ENCODE measurements at places on chromosomes 11 and 22. TPM values are rescaled to one million over a fixed set of nuclear protein-coding genes. Genes with fewer than 3 reads are reported as not detected.
A peak's percentile ranks its signal among the peaks of the same experiment; 100 is the strongest.

DNA sequence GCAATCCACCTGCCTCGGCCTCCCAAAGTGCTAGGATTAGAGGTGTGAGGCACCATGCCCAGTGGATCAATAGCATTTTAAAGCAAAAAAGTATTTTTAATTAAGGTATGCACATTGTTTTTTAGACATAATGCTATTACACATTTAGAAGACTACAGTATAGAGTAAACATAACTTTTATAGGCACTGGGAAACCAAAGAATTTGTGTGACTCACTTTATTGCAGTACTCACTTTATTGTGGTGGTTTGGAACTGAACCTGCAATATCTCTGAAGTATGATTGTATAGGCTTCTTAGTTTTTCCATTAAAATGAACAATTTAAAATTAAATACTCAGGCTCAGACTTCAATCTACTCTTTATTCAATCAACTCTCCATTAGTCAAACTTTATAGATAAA is 17.5 kb upstream of the CD3E start:
- H3K36me3 ChIP-seq: no peaks in the 10 kb centered on the region
- H3K27me3 ChIP-seq: no peaks in the 10 kb centered on the region
- H3K4me3 ChIP-seq: no peak overlapping the region
- H3K27ac ChIP-seq: peak overlapping the region; percentile 49

GRCh38 chr11:68002575-68002937 is 1.3 kb downstream of the UNC93B1 start:
- no peak overlapping the region for H3K27ac ChIP-seq
- H3K36me3 ChIP-seq: no peaks in the 10 kb centered on the region
- H3K27me3 ChIP-seq: no peaks in the 10 kb centered on the region
- peaks cover 4% of the 10 kb centered on the region for H3K4me1 ChIP-seq
- DNase-seq: no peak

GRCh38 chr11:17564687-17565042 is 17.6 kb downstream of the OTOG start:
- no peak overlapping the region for H3K4me3 ChIP-seq
- peaks cover 33% of the 10 kb centered on the region for H3K27me3 ChIP-seq
- DNase-seq: no peak

GRCh38 chr11:111512296-111513239 is at the start of gene BTG4:
Gene BTG4 (minus strand): TSS chr11:111512386. CDS start chr11:111498776, 13,610 bp downstream.
- DNase-seq: no peak
- H3K27ac ChIP-seq: no peak within 1 kb of the TSS
- no peaks in the 10 kb centered on the region for H3K27me3 ChIP-seq
- no peaks in the 10 kb centered on the region for H3K36me3 ChIP-seq
- H3K4me1 ChIP-seq: no peaks in the 10 kb centered on the region

- H3K27ac ChIP-seq: no peak overlapping the region
- no peaks in the 10 kb centered on the region for H3K36me3 ChIP-seq
- DNase-seq: no peak
Measured at GRCh38 chr22:38350444-38351359, 33.5 kb upstream of the CSNK1E start.

- no peak overlapping the region for H3K4me3 ChIP-seq
- no peaks in the 10 kb centered on the region for H3K36me3 ChIP-seq
- DNase-seq: no peak
- H3K4me1 ChIP-seq: peaks cover 86% of the 10 kb centered on the region
- peak overlapping the region; percentile 96 for H3K27ac ChIP-seq
Measured at GRCh38 chr11:61698173-61698948, 18.2 kb downstream of the DAGLA start.

DNA sequence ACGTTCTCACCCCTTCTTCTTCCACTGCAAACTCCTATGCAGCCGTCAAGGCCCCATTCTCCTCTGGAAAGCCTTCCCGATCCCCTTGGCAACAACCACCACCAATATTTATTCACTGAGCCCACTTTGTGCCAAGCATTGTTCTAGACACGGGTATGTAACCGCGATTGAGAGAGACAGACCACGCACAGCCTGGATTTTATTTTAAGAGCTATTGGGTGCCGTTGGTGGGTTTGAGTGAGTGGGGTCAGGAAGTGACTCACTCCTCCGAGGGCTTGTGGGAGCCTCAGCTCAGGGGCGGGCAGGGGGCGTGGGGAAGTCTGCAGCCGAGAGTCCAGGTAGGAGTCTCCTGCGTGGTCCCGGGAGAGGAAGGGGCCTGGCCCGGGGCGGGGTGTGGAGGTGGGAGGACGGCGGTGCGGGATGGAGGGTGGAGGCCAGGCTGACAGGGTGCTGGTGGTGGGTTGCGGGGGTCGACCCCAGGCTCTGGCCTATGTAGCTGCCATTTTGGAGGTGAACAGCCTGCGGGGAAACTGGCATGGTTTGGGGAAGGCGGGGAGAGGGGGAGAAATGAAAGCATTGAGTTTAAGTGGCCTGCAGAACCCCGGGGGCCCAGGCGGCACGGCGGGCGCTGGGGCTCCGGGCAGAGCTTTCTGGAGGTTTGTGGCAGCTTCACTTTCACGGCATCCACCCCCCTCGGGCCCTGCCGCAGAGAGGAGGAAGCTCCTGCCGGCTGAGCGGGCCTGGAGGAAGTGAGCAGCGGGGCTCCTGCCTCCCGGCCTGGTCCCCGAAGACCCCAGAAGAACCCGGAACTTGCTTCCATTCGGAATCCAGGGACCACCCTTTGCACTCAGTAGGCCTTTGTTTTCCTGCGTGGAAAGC is 547 bp downstream of the PARVG start:
- no peak overlapping the region for H3K4me3 ChIP-seq
- no peak for DNase-seq
- no peaks in the 10 kb centered on the region for H3K4me1 ChIP-seq
- peaks cover 60% of the 10 kb centered on the region for H3K27me3 ChIP-seq
- no peak overlapping the region for H3K27ac ChIP-seq
- H3K36me3 ChIP-seq: no peaks in the 10 kb centered on the region

DNA sequence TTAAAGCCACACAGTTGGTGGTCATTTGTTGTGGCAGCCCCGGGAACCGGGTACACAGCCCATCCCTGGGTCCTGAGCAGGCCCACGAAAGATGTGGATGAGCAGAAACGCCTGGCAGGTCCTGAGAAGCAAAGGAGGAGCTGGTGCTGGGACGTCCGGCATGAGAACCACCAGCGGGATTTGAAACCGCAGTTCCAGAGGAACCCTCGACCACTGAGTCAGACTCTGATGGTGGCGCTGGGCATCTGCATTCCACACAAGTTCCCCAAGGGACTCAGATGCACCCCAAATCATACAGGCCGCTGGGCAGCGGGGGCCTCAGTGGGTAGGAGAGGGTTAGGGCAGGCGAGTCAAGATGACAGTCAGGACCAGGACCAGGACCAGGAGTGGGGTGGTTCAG is 363.0 kb downstream of the SHANK2 start:
- H3K4me1 ChIP-seq: no peaks in the 10 kb centered on the region
- H3K4me3 ChIP-seq: no peak overlapping the region
- no peak overlapping the region for H3K27ac ChIP-seq
- H3K36me3 ChIP-seq: no peaks in the 10 kb centered on the region
- no peak for DNase-seq

DNA sequence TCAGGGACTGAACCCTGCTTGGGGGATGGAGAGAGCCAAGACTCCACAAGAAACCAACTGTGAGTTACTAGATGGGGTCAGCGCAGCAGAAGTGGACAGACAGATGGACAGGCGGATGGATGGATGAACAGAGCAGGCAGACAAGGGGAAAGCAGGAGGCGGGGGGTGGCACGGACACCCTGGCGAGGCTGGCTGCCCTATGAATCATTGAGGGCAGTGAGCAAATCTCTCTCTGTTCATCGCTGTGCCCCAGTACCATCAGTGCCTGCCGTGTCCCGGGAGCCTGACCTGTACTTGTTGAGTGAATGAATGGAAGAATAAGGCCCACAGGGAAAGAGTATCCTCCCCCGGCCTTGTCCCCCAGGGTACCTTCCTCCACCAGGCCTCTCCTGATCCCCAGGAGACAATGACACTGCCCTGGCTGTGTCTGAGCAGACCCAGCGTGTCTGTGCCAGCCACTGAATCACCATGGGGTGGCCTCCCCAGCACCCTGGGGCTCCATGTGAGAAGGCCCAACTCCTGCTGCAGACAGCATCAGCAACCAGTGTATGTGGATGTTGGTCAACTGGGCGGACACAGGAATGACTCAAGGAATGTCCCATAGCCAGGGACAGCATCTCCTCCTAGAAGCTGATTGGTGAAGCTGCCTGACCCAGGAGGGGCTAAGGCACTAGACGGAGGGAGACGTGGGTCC is 5.1 kb upstream of the KLHL35 start:
- H3K36me3 ChIP-seq: no peaks in the 10 kb centered on the region
- no peak overlapping the region for H3K27ac ChIP-seq
- DNase-seq: no peak
- no peak overlapping the region for H3K4me3 ChIP-seq
- H3K27me3 ChIP-seq: no peaks in the 10 kb centered on the region
- no peaks in the 10 kb centered on the region for H3K4me1 ChIP-seq

DNA sequence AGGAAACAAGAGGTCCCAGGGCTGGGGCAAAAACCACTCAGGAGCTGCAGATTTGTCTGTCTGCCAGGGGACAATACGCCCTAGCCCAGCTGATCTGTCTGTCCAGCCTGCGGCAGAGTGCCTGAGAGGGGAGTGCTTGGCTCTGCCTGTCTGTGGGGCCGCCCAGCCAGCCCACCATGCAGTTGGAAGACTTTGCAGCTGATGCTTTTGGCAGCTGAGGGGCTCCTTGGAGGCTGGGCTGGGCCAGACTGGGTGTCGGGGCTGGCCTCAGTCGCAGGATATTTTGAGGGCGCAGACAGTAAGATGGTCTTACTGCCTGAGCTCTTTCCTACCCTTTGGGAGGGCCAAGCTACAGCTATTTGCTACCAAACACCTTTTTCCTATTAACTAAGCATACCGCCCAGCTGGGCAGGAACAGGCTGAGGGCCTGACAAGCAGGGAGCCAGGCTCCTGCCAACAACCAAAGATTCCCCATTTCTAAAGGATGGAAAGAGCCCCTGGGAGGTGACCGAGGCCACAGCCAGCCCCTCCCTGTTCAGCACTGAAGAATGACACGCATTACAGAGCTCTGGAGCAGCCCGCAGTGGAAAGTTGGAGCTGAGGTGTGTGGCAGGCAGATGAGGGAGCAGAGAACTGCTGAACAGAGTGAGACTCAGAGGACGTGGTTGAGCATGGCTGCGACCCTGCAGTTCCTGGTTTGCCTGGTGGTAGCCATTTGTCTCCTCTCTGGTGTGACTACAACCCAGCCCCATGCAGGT is at the start of gene FAM180B:
TSS of gene FAM180B (plus strand) at position 581 of the 758 bp plus-strand sequence. CDS start at position 672, 91 bp downstream.
- 0 out of 2 replicates have a peak, but pooled peaks cover 8% of the 10 kb centered on the region for H3K36me3 ChIP-seq
- no peak for DNase-seq

GRCh38 chr11:129056916-129057315 is 114.2 kb upstream of the TP53AIP1 start:
- H3K27me3 ChIP-seq: no peaks in the 10 kb centered on the region
- no peak overlapping the region for H3K27ac ChIP-seq
- H3K36me3 ChIP-seq: no peaks in the 10 kb centered on the region
- no peak overlapping the region for H3K4me3 ChIP-seq

DNA sequence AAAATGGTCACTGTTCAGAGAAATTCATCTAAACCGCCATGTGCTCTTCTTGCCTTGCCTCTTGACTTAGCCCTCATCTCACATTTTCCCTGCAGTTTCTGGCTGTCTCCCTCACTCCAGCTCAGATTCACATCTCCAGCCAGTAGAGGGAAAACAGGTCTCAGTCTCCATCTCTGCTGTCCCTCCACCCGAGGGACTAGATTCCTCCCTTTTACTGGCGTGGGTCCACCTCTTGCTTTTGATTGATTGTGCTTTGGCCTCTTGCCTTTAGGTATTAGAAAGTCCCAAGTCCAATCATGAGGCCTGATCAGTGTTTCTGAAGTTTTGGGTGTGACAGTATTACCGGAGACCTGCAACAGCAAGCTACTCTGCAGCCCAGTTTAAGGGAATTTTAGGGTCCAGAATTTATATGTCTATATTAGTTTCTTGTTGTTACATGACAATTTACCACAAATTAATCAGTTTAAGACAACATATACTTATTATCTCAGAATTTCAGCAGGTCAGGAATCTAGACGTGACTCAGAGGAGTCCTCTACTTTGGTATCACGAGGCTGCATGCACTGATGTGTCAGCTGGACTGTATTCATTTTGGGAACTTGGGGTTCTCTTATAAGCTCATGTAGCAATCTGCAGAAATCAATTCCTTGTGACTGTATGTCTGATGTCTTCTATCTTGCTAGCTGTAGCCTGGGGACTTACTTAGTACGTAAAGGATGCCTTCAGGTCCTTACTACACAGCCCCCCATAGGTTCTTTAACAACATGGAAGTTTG is 805.2 kb upstream of the CCDC90B start:
- H3K27ac ChIP-seq: no peak overlapping the region
- H3K4me1 ChIP-seq: no peaks in the 10 kb centered on the region
- H3K36me3 ChIP-seq: no peaks in the 10 kb centered on the region
- H3K27me3 ChIP-seq: 0 out of 2 replicates have a peak, but pooled peaks cover 3% of the 10 kb centered on the region
- no peak for DNase-seq
- H3K4me3 ChIP-seq: no peak overlapping the region

DNA sequence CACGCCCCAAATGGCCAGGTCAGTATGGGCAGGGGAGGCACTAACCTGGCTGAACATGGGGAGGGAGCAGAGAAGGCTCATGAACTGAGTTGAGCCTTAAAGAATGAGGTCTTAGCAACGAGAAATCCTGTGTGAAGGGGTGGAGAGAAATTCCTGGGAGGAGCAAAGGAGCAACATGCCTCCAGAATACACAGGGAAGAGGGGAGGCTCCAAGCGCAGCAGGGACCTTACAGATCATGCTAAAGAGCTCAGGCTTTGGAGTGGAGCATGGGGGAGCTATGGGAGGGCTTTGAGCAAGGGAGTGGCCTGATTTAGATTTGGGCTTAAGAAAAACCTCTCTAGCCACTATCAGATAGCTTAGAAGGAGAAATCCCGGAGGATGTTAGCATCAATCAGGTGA is 88.1 kb downstream of the MN1 start:
- H3K27me3 ChIP-seq: no peaks in the 10 kb centered on the region
- H3K36me3 ChIP-seq: no peaks in the 10 kb centered on the region
- no peak for DNase-seq
- H3K4me3 ChIP-seq: no peak overlapping the region

GRCh38 chr11:121415856-121416255 is 36.3 kb upstream of the SORL1 start:
- no peaks in the 10 kb centered on the region for H3K27me3 ChIP-seq
- H3K4me1 ChIP-seq: peaks cover 27% of the 10 kb centered on the region
- no peak for DNase-seq
- no peaks in the 10 kb centered on the region for H3K36me3 ChIP-seq
- no peak overlapping the region for H3K27ac ChIP-seq

- no peaks in the 10 kb centered on the region for H3K4me1 ChIP-seq
- no peaks in the 10 kb centered on the region for H3K36me3 ChIP-seq
- H3K27me3 ChIP-seq: no peaks in the 10 kb centered on the region
- H3K27ac ChIP-seq: no peak overlapping the region
- DNase-seq: no peak
Measured at GRCh38 chr11:16191212-16191867, 165.0 kb downstream of the SOX6 start.

- 0 out of 2 replicates have a peak, but pooled peaks cover 6% of the 10 kb centered on the region for H3K4me1 ChIP-seq
- peak; percentile 26 for DNase-seq
- H3K4me3 ChIP-seq: no peak overlapping the region
Measured at GRCh38 chr11:73478737-73479347, 102.6 kb downstream of the RELT start.

The LMNTD2 gene
- total RNA-seq: 12.8 TPM

The PRCP gene
- 46.2 TPM for total RNA-seq

The INTS4 gene
- 53.8 TPM for total RNA-seq

The FXYD2 gene
- not detected for total RNA-seq

The SPDYC gene
- not detected for total RNA-seq

The POTEH gene
- total RNA-seq: not detected

The SORL1 gene
- total RNA-seq: 4.9 TPM

The PRG2 gene
- total RNA-seq: not detected
